ENCODE measurements at places on chromosomes 6 and 20.

DNA sequence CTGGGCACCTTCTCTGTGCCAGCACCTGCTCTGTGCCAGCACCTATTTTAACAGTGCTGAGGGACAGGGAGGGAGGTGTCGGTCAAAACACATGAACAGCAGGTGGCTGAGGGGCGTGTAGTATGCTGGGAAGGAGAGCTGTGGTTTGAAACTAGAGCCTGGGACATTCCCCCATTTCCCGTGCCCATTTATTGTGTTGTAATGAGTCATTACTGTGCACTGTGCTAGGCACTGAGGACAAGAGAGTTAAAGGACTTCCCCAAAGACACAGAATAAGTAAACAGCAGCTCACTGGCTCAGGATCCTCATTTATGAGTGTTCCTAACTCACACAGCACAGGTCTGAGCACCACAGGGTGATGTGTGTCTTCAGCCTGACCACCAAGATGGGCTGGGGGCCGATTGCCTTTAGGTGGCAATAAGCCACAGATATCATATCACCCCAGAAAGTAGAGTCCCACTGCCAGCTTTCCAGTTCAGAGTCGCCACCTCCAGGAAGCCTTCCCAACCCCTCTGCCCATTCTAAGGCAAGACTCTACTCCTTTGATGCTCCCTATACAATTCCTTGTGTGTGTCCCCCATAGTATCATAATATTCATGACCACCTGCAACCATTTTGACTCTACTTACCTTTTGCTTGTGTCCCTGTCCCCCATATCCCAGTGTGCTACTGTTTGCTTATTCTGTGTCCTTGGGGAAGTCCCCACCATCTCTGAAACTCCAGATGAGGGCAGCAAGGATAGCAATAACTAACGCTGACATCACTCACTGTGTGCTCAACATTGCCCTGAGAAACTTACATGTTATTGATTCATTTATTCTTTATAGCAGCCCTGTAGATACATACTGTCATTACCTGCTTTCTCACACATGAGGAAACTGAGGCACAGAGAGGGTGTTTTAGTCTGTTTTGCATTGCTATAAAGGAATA is 87.3 kb downstream of the TOX2 start:
- no peak for DNase-seq

DNA sequence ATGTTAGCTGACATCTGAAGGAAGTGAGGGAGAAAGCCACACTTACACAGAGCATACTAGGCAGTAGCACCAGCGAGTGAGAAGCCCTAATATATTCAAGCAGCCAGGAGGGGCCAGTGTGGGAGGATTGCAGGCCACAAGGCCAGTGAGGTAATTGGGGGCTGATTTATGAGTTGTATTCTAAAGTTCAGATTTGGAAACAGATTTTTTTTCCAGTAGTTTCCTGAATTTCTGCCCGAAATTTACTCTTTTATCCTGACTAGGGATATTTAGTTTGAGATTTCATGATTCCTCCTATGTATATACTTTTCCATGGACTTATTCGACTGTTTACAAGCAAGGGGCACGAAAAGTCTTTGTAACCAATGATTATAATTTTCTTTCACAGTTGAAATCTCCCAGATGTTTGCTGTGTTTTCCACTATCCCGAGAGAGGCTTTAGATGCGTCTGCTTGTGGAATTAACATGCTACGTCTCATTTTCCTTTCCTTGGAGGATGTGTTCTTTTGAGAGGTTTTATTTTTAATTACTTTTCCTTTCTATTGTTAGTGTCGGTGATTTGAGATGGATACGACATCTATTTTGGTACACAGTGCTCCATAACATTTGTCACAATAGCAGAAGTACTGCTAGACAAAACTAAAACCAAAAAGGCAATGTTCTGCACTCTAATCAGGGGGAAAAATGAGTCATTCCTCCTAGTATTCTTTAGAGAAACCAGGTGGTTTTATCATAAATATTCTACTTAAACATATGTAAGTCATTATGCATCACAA is 356.3 kb upstream of the HSF2 start:
- no peak for DNase-seq

DNA sequence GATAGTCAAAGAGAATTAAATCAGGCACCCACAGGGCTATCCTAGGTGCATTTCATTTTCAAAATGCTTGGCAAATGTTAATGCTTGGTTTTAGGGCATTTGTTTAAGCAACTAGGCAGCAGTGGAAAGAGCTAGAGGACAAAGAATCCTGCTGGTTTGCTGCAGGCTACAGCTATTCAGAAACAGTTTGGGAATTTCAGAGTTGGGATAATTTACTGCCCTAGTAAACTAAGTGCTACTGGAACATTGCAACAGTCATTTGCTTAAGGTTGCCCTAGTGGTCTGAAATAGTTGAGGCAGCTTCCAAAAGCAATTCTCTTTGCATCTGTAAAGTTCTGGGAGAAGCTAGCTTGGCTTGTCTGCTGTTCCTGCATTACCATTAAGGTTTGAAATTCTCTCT is 312.7 kb downstream of the LAMA2 start:
- no peak for DNase-seq

DNA sequence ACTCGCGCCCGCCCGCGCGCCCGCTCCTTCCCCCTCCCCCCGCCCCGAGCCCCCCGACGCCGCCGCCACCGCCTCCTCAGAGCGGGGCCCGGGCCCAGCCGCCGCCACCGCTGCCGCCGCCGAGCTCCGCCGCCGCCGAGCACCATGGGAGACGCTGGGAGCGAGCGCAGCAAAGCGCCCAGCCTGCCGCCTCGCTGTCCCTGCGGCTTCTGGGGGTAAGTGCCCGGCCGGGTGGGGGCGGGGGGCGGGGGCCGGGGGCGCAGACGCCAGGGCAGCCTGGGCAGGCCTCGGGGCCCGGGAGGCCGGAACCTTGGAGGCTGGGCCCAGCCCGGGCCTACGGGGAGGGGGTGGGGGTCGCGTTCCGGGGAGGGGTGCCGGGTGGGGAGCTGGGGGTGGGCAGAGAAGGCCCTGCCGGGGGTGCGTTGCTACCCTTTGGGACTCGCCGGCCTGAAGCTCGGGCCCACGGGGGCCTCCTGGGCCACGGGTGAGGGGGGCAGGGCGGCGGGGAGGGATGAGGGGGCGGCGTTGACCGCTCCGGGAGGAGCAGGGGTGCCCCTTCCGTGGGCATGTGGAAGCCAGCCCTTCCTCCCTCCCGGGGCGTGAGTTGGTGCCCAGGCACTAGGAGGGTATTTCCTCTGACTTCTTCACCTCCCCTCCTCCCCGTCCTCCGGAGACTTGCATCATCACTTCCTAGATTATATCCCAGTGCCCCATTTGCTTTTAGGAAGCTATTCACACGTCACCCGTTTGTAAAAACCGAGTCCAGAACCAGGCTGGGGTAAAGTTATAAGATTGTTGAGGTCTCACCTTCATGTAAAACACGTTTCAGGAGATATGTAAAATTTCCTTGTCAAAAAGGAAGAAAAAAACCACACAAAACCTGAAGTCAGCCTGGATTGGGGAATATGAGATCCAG is 533 bp downstream of the ZFAND3 start:
- DNase-seq, result no peak

GRCh38 chr20:34546751-34547181 is 11.8 kb upstream of the MAP1LC3A start:
- DNase-seq, result no peak

Measured in stimulated activated CD8-positive, alpha-beta memory T cell treated with anti-CD3 and anti-CD28 coated beads, Interleukin-7, amount 100 ng/mL, for 1 hour (primary cell).